ENCODE measurements at places on chromosomes 5 and 9. TPM values are rescaled to one million over a fixed set of nuclear protein-coding genes. Genes with fewer than 3 reads are reported as not detected.

CDKN2B gene
- 0.23 TPM for polyA plus RNA-seq

FAM78A gene
- polyA plus RNA-seq: 18.3 TPM

C9orf153 gene
- polyA plus RNA-seq: 0.14 TPM

GABRA6 gene
- not detected for polyA plus RNA-seq

RLN2 gene
- 5.1 TPM for polyA plus RNA-seq
